ENCODE measurements at places on chromosomes 6 and 20.

DNA sequence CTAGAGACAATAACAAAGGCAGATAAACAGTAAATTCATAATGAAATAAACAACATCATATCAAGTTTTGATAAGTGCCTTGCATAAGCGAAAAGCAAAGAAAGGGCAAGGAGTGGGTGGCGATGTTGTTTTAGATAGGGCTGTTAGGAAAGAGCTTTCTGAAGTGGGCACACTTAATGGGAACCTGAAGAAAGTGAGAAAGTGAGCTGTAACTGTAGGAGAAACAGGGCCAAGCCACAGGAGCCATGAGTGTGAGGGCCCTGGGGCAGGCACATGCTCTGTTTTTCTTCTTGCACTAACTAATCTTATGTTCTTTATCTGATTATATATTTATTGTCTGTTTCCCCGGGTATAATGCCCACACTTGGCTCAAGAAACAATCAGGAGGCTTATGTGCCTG, 193.4 kb upstream of the SUPT3H start:
- DNase-seq, result no peak
- H3K4me3 ChIP-seq, result no peak overlapping the region
- no peak overlapping the region for H3K27ac ChIP-seq
- H3K36me3 ChIP-seq, result no peaks in the 10 kb centered on the region

GRCh38 chr6:34388421-34388820, 4.0 kb downstream of the NUDT3 start:
- H3K4me1 ChIP-seq, result no peaks in the 10 kb centered on the region
- H3K36me3 ChIP-seq, result peaks cover 5% of the 10 kb centered on the region
- no peak for DNase-seq
- no peak overlapping the region for H3K4me3 ChIP-seq
- H3K27ac ChIP-seq, result no peak overlapping the region

DNA sequence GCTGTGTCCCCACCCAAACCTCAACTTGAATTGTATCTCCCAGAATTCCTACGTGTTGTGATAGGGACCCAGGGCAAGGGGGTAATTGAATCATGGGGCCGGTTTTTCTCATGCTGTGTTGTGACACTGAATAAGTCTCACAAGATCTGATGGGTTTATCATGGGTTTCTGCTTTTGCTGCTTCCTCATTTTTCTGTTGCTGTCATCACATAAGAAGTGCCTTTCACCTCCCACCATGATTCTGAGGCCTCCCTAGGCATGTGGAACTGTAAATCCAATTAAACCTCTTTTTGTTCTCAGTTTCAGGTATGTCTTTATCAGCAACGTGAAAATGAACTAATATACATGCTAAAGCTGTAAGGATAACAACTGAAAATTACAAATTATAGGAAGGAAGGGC, 88.3 kb downstream of the CDYL start:
- H3K36me3 ChIP-seq, result no peaks in the 10 kb centered on the region
- H3K27ac ChIP-seq, result no peak overlapping the region
- H3K4me1 ChIP-seq, result no peaks in the 10 kb centered on the region
- no peak overlapping the region for H3K4me3 ChIP-seq

GRCh38 chr6:125050663-125051318, 88.6 kb downstream of the RNF217 start:
- no peak overlapping the region for H3K4me3 ChIP-seq
- no peak for DNase-seq
- H3K36me3 ChIP-seq, result no peaks in the 10 kb centered on the region
- H3K27me3 ChIP-seq, result no peaks in the 10 kb centered on the region

DNA sequence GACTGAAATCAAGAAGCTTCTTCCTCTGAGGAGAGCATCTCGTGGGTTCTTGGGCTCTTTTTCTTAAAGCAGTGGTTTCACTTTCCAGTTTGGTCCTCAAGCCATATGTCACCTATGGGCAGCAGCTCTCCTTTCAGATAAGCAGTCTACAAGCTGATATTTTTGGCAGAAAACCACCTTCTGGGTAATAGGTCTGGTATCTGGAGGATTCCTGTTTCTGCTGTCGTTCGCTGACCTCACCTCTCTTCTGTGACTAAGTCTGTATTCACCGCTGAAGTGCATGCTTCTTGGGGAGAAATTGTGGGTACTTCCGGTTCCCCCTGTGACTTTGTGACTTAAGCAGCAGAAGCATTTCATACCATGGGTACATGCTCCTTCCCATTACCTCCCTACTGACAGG, 193.6 kb downstream of the EDN1 start:
- no peaks in the 10 kb centered on the region for H3K27me3 ChIP-seq
- H3K27ac ChIP-seq, result no peak overlapping the region
- no peak overlapping the region for H3K4me3 ChIP-seq

GRCh38 chr6:100179576-100179975, 185.6 kb upstream of the MCHR2 start:
- DNase-seq, result no peak
- H3K4me3 ChIP-seq, result no peak overlapping the region
- H3K27ac ChIP-seq, result no peak overlapping the region
- H3K27me3 ChIP-seq, result no peaks in the 10 kb centered on the region
- no peaks in the 10 kb centered on the region for H3K4me1 ChIP-seq

DNA sequence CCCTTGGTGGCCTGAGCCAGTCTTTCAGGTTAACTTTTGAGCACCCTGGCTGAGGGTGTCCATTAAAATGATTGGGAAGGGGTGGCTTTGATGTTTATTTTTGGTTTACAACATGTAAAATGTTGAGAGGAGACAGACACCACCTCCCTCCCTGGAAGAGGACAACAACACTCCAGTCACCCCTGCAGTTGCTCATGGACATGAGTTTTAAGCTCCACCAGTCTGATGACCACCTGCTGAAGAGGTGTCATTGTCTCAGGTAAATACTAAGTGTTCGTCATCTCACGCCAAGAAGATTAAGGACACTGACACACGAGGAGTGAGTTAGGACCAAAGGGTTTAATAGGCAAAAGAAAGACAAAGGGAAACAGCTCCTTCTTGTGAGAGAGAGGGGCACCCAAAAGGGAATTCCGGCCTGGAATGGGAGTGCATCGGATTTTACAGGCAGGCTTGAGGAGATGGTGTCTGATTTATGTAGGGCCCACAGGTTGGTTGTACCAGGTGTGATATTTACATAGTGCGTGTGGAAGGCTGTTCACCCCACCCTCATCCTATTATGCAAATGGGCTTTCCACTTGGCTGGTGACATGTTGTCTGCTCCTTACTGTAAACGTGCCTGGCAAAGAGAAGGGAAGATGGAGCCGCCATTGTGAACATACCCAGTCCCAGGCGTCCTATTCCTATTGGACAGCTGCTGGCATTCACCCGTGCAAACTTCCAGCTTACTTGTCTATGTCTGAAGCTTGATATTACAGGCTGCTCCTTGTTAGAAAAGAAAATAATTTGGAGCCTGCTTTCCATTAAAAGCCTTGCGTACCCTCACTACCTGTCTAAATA, 6.6 kb downstream of the HLA-B start:
- peaks cover 22% of the 10 kb centered on the region for H3K36me3 ChIP-seq
- no peak for DNase-seq
- H3K27ac ChIP-seq, result no peak overlapping the region
- no peak overlapping the region for H3K4me3 ChIP-seq

GRCh38 chr6:6694368-6694780, 105.9 kb downstream of the LY86 start:
- no peak for DNase-seq
- no peak overlapping the region for H3K27ac ChIP-seq
- no peaks in the 10 kb centered on the region for H3K36me3 ChIP-seq
- H3K27me3 ChIP-seq, result no peaks in the 10 kb centered on the region
- no peaks in the 10 kb centered on the region for H3K4me1 ChIP-seq

- H3K27ac ChIP-seq, result no peak overlapping the region
- peaks cover 23% of the 10 kb centered on the region for H3K4me1 ChIP-seq
- no peak for DNase-seq
- no peak overlapping the region for H3K4me3 ChIP-seq
Measured at GRCh38 chr6:25024821-25025220, 89.1 kb upstream of the RIPOR2 start.

GRCh38 chr20:22555791-22556564, 28.4 kb downstream of the FOXA2 start:
- H3K27ac ChIP-seq, result no peak overlapping the region
- no peaks in the 10 kb centered on the region for H3K27me3 ChIP-seq
- no peak for DNase-seq
- no peak overlapping the region for H3K4me3 ChIP-seq
- no peaks in the 10 kb centered on the region for H3K36me3 ChIP-seq

GRCh38 chr20:41394931-41395666, 28.5 kb upstream of the EMILIN3 start:
- no peaks in the 10 kb centered on the region for H3K36me3 ChIP-seq
- H3K4me3 ChIP-seq, result no peak overlapping the region
- H3K27ac ChIP-seq, result no peak overlapping the region
- no peaks in the 10 kb centered on the region for H3K27me3 ChIP-seq

DNA sequence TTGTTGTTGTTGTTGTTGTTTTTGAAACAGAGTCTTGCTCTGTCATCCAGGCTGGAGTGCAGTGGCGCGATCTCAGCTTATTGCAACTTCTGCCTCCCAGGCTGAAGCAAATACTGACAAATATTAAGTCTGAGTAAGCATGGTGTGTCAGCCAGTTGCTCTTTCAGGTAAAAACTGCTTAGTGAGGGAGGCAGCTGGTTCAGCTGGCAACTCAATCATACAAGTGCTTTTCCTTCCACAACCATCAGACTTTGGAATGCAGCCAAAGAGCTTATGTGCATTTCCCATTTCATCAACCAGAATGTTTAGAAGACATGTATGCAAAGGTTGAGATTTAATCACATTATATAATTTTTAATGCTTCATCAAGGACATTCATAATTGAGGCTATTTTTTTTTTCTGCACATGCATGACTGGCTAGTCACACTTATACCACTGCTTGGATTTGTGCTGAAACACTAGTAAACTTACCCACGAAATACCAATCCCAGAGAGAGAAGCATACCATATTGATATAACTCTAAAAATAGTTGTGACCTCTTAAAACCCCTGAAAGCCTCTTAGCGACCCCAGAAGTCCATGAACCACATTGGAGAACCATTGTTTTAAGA, 56.0 kb downstream of the CLIC5 start:
- H3K4me1 ChIP-seq, result no peaks in the 10 kb centered on the region
- no peak overlapping the region for H3K27ac ChIP-seq
- DNase-seq, result no peak
- H3K27me3 ChIP-seq, result no peaks in the 10 kb centered on the region
- no peak overlapping the region for H3K4me3 ChIP-seq
- H3K36me3 ChIP-seq, result peaks cover 3% of the 10 kb centered on the region

DNA sequence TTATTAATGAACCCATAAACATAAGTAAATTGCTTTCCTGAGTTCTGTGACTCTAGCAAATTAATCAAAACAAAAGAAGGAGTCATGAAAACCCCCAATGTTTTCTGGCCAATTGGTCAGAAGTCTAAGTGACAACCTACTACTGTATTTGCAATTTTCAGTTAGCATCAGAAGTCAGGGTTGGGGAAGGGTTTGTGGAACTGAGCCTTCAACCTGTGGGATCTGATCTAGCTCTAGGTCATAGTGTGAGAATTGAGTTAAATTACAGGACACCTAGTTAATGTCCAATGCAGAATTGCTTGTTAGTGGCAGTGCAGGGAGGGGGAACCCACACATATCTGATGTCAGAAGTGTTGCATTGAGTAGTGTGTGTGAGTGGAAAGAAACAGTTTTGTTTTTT, 142.4 kb downstream of the ISM1 start:
- DNase-seq, result no peak
- H3K27ac ChIP-seq, result no peak overlapping the region

- H3K27me3 ChIP-seq, result peaks cover 8% of the 10 kb centered on the region
- H3K4me3 ChIP-seq, result no peak overlapping the region
- H3K36me3 ChIP-seq, result no peaks in the 10 kb centered on the region
- H3K4me1 ChIP-seq, result no peaks in the 10 kb centered on the region
- no peak for DNase-seq
- H3K27ac ChIP-seq, result no peak overlapping the region
Measured at GRCh38 chr6:35220711-35221110, 7.0 kb downstream of the SCUBE3 start.

DNA sequence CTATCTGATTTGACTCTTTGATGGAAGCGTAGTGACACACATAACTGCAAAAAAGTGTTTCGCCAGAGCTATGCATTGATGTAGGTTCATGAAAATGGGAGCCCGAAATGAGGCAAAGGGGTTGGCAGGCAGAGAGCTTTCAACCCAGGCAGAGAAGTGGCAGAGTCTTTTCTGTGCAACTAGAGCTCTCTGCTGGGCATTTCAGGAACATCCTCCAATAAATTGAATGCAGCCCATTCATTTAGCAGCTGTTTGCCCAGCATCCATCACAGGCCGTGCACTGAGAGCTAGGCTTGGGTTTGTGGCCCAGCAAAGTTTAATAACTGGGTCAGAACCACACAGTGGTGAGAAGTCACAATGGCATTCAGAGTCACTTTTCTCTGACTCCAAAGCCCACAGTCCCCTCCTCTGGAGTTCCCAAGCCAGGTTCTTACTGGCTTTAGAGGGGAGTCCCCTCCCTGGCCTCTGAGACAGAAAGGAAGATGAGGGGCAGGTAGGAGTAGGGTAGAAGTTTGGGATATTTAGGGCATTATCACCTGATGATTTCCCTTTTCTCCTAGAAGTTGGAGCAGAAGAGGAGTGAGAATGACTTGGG, 31.8 kb upstream of the ELMO2 start:
- H3K27me3 ChIP-seq, result no peaks in the 10 kb centered on the region
- H3K27ac ChIP-seq, result no peak overlapping the region
- H3K36me3 ChIP-seq, result no peaks in the 10 kb centered on the region
- no peak overlapping the region for H3K4me3 ChIP-seq

DNA sequence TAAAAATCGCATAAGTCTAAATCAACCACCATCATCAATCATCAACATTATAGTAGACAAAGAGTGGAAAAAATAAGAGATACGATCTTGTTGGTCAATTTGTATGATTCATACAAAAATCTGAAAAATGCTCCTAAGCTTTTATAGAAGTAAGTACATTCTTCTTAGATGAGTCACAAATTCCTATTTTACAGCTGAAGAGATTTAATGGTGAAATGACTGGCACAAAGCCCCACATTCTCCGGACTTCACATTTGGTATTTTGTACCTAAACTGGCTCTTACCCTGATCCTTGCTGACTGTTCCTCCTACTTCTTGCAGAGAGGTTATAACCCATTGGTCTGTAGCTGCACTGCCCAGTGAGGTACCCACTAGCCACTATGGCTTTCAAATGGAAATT, 29.9 kb upstream of the PREP start:
- H3K36me3 ChIP-seq, result no peaks in the 10 kb centered on the region
- no peak for DNase-seq
- no peak overlapping the region for H3K27ac ChIP-seq
- no peak overlapping the region for H3K4me3 ChIP-seq
- no peaks in the 10 kb centered on the region for H3K4me1 ChIP-seq

DNA sequence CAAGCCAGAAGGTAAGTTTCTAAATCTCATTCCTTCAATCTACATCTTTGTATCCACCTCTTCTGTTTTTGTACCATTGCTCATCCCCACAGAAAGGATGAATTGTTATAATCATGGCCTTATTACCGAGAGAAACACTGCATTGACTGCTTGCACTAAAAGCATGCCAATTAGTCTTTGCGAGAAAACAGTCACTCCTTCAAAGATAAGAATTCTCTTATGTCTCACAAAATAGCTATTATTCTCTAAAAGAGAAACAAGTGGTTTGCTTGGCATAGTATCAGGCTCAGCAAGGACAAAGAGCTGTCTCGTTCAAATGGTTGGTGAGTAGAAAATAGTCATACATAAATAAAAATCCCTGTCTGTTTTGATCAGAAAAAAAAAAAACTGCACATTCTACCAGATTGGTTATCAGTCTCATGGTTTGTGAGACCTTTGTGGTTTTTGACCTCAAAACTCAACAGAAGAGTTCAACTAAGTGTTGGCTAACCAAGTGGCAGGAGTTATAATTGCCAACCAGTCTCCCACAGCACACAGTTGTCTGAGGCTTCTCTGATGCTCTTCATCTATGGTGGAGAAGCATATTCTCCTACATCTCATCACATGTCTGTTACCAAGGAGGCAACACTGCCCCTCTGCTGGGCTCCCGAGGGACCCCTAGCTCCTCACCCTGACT, 35.1 kb upstream of the ARMH2 start:
- H3K27me3 ChIP-seq, result no peaks in the 10 kb centered on the region
- no peak overlapping the region for H3K27ac ChIP-seq

Data from effector memory CD4-positive, alpha-beta T cell (primary cell).